Activated T-cell treated with anti-CD3 and anti-CD28 coated beads, Interleukin-2, amount 50 U/mL, for 24 hours (primary cell): ENCODE measurements at places on chromosomes 6 and 20.
A peak's percentile ranks its signal among the peaks of the same experiment; 100 is the strongest.

- H3K27ac ChIP-seq, result peak overlapping the region; percentile 99
- peaks cover 2% of the 10 kb centered on the region for H3K36me3 ChIP-seq
- DNase-seq, result no peak
- no peaks in the 10 kb centered on the region for H3K27me3 ChIP-seq
- peak overlapping the region; percentile 69 for H3K4me3 ChIP-seq
Measured at GRCh38 chr6:16419636-16420336, 181.4 kb downstream of the GMPR start.

DNA sequence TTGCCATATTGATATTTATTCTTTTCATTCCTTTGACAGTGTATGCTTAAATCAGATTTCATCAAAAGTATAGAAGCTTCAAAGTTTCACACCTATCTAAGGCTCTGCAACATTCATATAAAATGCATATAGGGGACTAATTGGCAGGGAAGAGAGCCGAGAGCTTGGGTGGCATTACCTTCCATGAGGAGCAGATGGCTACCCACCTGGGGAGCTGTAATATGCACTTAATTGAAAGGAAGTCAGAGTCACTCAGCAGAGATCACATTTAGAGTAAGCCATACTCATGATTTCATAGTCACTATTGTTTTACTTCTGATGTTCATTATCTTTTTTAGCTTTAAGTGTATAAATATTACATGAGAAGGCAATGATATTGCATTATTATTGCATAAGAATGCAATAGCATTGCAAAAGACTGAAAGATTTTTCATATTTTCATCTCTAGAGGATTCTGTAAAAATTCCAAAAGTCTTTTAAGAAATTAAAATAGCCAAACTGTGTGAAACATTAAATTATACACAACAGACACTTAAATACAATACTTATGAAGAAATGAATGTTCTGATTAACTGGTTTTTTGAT lies 1305.2 kb downstream of the EPHA7 start:
- H3K27ac ChIP-seq, result no peak overlapping the region
- no peaks in the 10 kb centered on the region for H3K36me3 ChIP-seq
- no peak overlapping the region for H3K4me3 ChIP-seq
- DNase-seq, result no peak
- no peaks in the 10 kb centered on the region for H3K27me3 ChIP-seq
- H3K4me1 ChIP-seq, result no peaks in the 10 kb centered on the region

- no peak overlapping the region for H3K27ac ChIP-seq
- H3K4me1 ChIP-seq, result peaks cover 9% of the 10 kb centered on the region
- H3K27me3 ChIP-seq, result peaks cover 86% of the 10 kb centered on the region
- no peaks in the 10 kb centered on the region for H3K36me3 ChIP-seq
- no peak overlapping the region for H3K4me3 ChIP-seq
Measured at GRCh38 chr20:40682104-40682981, 6.7 kb downstream of the MAFB start.

DNA sequence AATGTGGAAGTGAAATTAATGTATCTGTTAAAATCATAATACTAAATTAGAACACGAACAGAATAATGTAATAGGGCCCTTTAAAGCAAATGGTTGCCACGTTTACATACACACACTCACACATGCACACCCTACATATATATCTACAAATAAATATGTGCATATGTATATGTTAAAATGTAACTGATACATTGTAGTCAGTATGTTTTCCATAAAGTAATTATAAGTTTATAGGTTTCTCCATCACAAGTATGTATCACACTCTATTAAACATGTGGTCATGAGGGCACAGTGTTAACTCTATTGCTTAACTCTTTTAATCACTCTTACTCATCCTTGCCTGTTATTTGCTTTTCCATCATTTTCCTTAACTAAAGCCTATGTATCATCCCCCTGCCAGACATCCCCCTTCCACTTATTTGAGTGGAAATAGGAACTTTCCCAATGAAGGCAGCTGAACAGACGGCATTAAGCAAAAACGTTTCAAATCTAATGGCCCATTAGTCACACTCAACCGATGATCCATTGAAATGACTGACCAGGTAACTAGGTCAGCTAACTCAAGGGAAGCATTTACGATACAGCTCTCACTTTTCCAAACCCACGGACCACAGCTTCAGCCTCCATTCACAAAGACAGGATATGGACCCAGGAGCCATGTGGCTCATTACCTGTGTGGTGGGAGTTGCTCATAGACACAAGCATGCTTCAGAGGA lies 89.3 kb downstream of the HAO1 start:
- H3K36me3 ChIP-seq, result no peaks in the 10 kb centered on the region
- H3K27ac ChIP-seq, result no peak overlapping the region
- H3K4me3 ChIP-seq, result no peak overlapping the region
- DNase-seq, result no peak

GRCh38 chr20:62699741-62700140 lies 8.9 kb upstream of the NTSR1 start:
- H3K27ac ChIP-seq, result no peak overlapping the region
- no peak for DNase-seq
- H3K4me3 ChIP-seq, result no peak overlapping the region

GRCh38 chr20:34124469-34125249 lies 12.6 kb upstream of the EIF2S2 start:
- H3K36me3 ChIP-seq, result no peaks in the 10 kb centered on the region
- no peak overlapping the region for H3K4me3 ChIP-seq
- H3K27ac ChIP-seq, result no peak overlapping the region
- peaks cover 14% of the 10 kb centered on the region for H3K4me1 ChIP-seq
- no peak for DNase-seq

GRCh38 chr6:2970753-2971419 lies 481 bp downstream of the SERPINB6 start:
- H3K27ac ChIP-seq, result peak overlapping the region; percentile 88
- peak overlapping the region; percentile 84 for H3K4me3 ChIP-seq
- H3K4me1 ChIP-seq, result peaks cover 44% of the 10 kb centered on the region

DNA sequence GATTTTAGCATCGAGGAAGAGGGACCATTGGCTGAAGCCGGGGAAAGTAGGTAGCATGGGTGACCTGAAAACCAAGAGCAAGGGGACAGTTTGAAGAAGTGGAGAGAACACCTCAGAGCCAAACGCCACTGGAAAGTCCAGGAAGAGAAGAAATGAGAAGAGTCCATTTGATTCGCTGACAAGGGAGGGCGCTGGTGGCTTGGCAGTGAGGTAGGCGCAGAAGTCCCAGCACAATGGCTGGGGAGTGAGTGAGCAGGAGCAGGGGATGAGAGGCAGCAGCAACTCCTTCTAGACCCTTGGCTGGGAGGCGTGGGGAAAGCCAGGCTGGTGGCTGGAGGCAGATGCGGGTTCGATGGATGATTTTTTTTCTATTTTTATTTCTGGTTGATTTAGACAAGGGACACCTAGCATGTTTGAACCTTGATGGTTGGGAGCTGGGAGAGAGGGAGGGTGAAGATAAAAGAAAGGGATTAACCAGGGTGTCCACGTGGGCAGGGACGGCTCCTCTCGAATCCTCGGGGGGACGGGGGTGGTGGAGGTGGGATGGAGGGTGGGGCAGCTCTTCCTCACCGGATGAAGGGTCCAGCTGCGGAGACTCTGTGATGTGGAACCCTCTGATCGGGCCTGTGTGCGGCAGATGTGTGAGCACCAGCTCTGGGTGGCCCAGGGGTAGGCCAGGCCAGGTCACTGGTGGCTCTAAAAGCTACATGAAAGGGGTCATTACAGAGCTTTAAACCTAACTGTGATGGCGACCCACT lies 164.2 kb downstream of the NFATC2 start:
- DNase-seq, result no peak
- no peaks in the 10 kb centered on the region for H3K27me3 ChIP-seq
- peaks cover 26% of the 10 kb centered on the region for H3K36me3 ChIP-seq
- H3K27ac ChIP-seq, result peak overlapping the region; percentile 47
- H3K4me1 ChIP-seq, result peaks cover 5% of the 10 kb centered on the region

- H3K36me3 ChIP-seq, result peaks cover 89% of the 10 kb centered on the region
- no peak overlapping the region for H3K27ac ChIP-seq
- no peak for DNase-seq
- peaks cover 82% of the 10 kb centered on the region for H3K4me1 ChIP-seq
- no peak overlapping the region for H3K4me3 ChIP-seq
- no peaks in the 10 kb centered on the region for H3K27me3 ChIP-seq
Measured at GRCh38 chr6:90021711-90022110, 127.4 kb downstream of the GJA10 start.

- DNase-seq, result no peak
- H3K36me3 ChIP-seq, result no peaks in the 10 kb centered on the region
- H3K27ac ChIP-seq, result no peak overlapping the region
Measured at GRCh38 chr6:41455410-41455809, 90.8 kb upstream of the FOXP4 start.

DNA sequence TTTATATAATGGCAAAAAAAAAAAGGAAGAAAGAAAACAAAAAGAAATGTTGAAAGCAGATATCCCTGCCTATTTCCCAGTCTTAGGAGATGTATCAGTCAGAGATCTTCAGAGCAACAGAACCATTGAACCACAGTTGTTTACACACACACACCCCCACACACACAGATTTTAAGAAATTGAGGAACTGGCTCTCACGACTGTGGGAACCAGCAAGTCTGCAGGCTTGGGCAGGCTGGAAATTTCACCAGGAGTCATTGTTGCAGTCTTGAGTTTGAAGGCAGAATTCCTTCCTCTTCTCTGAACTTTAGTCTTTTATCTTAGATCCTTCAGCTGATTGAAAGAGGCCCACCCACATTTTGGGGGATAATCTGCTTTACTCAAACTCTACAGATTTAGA lies 380.9 kb downstream of the CDKAL1 start:
- peaks cover 21% of the 10 kb centered on the region for H3K4me1 ChIP-seq
- H3K27ac ChIP-seq, result no peak overlapping the region
- H3K4me3 ChIP-seq, result no peak overlapping the region
- no peak for DNase-seq
- H3K36me3 ChIP-seq, result peaks cover 52% of the 10 kb centered on the region

DNA sequence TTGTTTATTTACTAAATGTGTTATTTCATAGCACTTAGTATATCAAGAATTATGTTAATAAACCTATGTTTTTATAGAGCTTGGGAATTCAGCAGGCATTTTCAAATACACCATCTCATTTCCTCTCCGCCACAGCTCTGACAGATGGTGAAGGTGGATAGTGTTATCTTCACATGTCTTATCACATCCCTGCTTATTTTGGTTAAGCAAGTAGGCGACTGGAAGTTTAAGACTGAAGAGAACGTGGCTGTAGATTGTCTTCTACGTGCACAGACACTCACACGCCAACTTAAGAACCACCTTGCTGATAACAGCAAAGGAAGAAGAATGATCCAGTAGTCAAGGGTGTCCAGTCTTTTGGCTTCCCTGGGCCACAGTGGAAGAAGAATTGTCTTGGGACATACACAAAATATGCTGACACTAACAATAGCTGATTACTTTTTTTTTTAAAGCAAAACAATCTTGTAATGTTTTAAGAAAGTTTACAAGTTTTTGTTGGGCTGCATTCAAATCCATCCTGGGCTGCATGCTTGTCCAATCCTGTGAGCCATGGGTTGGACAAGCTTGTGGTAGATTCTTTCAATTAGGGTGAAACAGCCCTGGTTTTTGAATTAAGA lies 43.3 kb upstream of the SCGN start:
- no peak for DNase-seq
- H3K4me1 ChIP-seq, result no peaks in the 10 kb centered on the region
- peaks cover 2% of the 10 kb centered on the region for H3K36me3 ChIP-seq
- no peak overlapping the region for H3K27ac ChIP-seq
- no peaks in the 10 kb centered on the region for H3K27me3 ChIP-seq

DNA sequence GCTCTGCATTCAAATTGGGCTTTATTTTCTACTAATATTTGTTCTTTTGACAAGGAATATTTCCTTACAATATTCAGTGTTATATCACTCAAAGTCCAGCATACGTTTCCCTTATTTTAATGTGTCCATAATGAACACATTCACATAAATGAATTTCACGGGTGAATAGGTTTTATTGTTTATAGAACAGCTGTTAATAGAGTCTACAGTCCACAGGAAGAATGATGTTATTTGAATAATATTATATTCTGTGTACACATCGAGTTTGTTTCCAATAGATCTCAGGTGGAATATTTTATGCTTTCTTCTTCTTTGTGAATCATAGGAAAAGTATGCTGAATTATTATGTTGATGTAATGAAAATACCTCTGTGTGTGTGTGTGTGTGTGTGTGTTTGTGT lies 582.4 kb downstream of the CDH26 start:
- H3K36me3 ChIP-seq, result no peaks in the 10 kb centered on the region
- H3K4me1 ChIP-seq, result no peaks in the 10 kb centered on the region
- H3K4me3 ChIP-seq, result no peak overlapping the region
- DNase-seq, result no peak

DNA sequence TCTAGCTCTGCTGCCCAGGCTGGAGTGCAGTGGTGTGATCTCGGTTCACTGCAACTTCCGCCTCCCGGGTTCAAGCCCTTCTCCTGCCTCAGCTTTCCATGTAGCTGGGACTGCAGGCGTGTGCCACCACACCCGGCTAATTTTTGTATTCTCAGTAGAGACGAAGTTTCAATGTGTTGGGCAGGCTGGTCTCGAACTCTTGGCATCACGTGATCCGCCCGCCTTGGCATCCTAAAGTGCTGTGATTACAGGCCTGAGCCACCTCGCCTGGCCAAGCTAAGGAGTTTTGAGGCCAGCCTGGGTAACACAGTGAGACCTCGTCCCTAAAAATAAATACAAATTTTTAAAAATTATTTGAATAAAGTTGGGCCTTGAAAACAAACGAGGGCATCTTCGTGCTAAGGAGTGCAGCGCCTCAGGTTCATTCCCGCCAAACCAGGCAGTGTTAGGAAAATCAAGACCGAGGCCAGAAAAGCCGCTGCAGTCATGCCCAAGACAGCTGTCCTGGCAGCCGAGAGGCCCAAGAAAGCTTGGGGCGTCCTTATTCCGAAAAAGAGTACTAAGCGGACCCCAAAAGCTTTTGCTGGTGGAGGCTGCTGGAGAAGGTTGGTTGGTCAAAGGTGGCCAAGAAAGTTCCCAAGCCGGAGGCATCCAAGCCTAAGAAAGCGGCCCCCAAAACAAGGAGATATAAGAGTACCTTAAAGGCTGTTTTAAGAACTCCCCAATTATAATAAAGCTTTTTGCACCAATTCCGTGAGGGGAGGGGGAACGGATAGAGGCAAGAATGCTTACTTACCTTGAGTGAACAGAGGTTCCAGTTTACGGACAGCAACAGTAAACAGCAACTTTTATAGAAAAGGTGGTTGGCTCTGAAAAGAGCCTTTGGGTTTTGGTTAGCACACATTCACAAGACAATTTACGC lies 109.0 kb downstream of the HFE start:
- H3K27ac ChIP-seq, result peak overlapping the region; percentile 98
- H3K27me3 ChIP-seq, result no peaks in the 10 kb centered on the region
